ENCODE measurements at places on chromosomes 1 and 21. TPM values are rescaled to one million over a fixed set of nuclear protein-coding genes. Genes with fewer than 3 reads are reported as not detected.

The PYHIN1 gene
- total RNA-seq, result 0.25 TPM

The NPHS2 gene
- not detected for total RNA-seq

The AHCYL1 gene
- total RNA-seq, result 24.8 TPM

The GNG4 gene
- 46.7 TPM for total RNA-seq

The GJA8 gene
- total RNA-seq, result not detected

The C1QA gene
- total RNA-seq, result 3.2 TPM

The CLEC20A gene
- not detected for total RNA-seq

The ZSWIM5 gene
- total RNA-seq, result 14.5 TPM

The PLEKHG5 gene
- total RNA-seq, result 20.7 TPM

The LCE3D gene
- total RNA-seq, result not detected

The LAPTM5 gene
- total RNA-seq, result 3.9 TPM

The CYP4Z1 gene
- 0.25 TPM for total RNA-seq

The AMY1B gene
- total RNA-seq, result not detected

The ABCG1 gene
- total RNA-seq, result 15.0 TPM

The ATP1A4 gene
- under 0.01 TPM for total RNA-seq

The AMY1C gene
- total RNA-seq, result not detected

The PLA2G4A gene
- total RNA-seq, result 1.2 TPM

The VCAM1 gene
- 19.9 TPM for total RNA-seq

The AKR7A2 gene
- 20.7 TPM for total RNA-seq

The NUF2 gene
- 4.4 TPM for total RNA-seq

The LRRC3 gene
- 5.7 TPM for total RNA-seq

The LCE2B gene
- not detected for total RNA-seq

The SYTL1 gene
- total RNA-seq, result 0.25 TPM

The SLC16A1 gene
- 43.5 TPM for total RNA-seq

The PADI1 gene
- not detected for total RNA-seq

The OR2T11 gene
- total RNA-seq, result not detected

The TIE1 gene
- 9.6 TPM for total RNA-seq

The ZNF593OS gene
- total RNA-seq, result not detected
